ENCODE measurements at places on chromosomes 3 and 15.

GRCh38 chr3:177777699-177778098 lies 580.4 kb upstream of the TBL1XR1 start:
- peak; percentile 58 for DNase-seq

GRCh38 chr3:4063916-4064574 lies 239.1 kb upstream of the SETMAR start:
- no peak for DNase-seq

GRCh38 chr3:39744746-39745145 lies 64.7 kb upstream of the MYRIP start:
- DNase-seq, result no peak

- DNase-seq, result no peak
These were observed 67.6 kb downstream of the SSUH2 start for GRCh38 chr3:8576841-8577571.

DNA sequence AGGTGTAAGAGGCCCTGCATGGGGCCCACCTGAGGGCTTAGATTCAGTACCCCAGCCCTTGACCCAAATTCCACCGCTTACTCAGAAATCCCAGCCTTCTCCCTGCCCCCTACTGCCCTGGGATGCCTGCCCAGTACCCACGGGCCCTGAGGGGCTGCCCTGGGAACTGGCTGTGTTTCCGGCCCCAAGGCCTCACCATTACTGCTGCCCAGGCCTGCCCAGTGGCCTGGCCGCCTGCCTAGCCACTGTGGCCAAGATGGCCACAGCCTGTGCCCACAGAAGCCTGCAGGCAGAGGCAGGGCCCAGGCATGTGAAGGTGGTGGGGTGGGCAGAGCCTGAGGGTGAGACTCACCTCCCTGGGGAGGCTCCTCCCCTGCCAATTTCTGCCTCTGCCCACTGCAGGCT lies 6.1 kb upstream of the PRKCD start:
- DNase-seq, result peak; percentile 6

DNA sequence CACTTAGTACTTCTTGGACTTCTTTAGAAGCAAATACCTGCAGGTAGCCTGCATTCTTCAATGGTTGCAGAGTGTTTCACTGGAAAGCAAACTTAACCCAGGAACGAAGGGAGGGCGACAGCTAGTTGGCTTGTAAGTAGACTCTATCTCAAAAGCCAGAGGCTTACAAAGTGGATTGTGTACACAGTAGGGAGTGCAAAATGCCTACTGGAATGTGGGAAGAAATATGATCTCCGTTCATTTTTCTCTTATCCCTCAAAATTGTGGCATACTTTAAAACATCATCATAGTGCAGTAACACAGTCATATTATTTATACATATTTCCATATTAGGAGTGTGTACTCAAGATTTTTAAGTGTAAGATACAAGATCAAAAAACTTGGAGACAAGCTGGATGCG lies 155.7 kb downstream of the LIPC start:
- DNase-seq, result no peak

DNA sequence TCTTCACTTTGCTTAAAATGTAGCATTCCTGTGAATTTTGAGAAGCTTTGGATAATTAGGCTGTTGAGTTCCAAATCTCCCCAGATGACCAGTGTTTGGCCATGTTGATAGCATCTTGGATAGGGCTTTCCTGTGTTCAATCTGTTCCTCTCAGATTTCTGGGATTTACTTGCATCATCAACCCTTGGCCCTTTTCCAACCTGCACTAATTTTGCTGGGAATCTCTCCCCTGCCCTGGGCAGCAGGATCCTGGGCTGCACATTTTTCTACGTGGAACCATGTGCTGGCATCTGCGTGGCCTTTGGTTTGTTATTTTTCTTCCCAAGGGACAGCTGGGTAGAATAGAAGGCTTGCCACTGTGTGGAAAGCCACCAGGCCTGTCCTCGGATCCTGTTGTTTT lies 75.4 kb upstream of the PLXNA1 start:
- DNase-seq, result no peak

GRCh38 chr15:95565690-95566089 lies 764.8 kb upstream of the NR2F2 start:
- no peak for DNase-seq

- no peak for DNase-seq
These were observed 51.8 kb downstream of the HEG1 start for GRCh38 chr3:125003859-125004595.

GRCh38 chr3:170054204-170054603 lies 16.4 kb downstream of the GPR160 start:
- peak; percentile 46 for DNase-seq

DNA sequence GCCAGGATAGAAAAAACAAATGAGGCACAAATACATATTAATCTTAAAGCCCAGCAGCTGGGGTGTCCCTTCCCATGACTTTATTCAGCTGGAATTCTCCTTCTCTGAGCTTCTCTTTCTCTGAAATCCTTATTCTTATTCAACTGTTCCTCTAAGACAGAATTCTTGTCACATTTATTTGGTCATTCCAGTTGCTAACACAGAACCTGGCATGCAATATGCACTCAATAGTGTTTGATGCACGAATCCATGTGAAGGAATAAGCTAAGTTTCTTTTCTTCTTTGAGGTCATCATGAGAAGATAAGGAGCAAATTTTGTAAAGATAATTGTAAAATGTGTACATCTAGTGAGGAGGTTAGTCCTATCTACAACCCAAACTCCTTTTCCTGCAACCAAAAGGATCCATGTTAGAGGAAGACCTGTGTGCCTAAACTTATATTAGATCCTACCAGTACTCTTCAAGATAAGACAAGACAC lies 154.2 kb upstream of the KCNMB2 start:
- DNase-seq, result no peak

- peak; percentile 12 for DNase-seq
These were observed 1.2 kb downstream of the KPNA1 start for GRCh38 chr3:122513386-122514122.

DNA sequence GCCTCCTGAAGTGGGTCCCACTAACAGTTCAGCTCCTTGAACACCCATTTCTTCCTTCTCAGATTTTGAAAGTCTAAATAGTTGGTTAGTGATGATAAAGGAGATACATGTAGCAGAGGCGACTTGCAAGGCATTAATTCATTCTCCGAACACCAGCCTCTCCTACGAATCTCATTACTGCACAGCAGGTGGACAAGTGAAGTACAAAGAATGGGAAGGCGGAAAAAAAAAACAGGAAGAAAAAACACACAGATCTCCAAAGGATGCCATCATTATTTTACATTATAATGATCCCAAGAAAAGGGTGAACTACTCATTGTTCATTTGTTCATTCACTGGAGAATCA lies 276.5 kb downstream of the MAGI1 start:
- DNase-seq, result no peak

DNA sequence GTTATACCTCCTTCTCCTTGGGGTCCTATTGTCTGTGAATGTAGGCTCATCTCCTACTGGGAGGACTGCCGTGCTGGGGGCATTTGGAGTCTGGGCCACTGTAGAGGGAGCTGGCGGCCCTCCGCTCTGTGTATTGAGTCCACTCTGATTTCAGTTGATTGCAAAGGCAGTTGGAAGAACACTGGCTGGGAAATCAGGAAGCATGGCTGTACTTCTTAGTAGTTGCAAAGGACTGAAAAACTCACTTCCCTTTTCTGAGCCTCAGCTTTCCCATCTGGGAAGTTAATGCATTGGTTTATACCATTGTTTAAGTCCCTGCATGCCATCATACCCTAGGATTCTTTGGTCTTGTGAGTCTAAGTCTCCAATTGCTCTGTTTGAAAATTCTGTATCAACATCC lies 46.7 kb downstream of the TMED3 start:
- no peak for DNase-seq

DNA sequence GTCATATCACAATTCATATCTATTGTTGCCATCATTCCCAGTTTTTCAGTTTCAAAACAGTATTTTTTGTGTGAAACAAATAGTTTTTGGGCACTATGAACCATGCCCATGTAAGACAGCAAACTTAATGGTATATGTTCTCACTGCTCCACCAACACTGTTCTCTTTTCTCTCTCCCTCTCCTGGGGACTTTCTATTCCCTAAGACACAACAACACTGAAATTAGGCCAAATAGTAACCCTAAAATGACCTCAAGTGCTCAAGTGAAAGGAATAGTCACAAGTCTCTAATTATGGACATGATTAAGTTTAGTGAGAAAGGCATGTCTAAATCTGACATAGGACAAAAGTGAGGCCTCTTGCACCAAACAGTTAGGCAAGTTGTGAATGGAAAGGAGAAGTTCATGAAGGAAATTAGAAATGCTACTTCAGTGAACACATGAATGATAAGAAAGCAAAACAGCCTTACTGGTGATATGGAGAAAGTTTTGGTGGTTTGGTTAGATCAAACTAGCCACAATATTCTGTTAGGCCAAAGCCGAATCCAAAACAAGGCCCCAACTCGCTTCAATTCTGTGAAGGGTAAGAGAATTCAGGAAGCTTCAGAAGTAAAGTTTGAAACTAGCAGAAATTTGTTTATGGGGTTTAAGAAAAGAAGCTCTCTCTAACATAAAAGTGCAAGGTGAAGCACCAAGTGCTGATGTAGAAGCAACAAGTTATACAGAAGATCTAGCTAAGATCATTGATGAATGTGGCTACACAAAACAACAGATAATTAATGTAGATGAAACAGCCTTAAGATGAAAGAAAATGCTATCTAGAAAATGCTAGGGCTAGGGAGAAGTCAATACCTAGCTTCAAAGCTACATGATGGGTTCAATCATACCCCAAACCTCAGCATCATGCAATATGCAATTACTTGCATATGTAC lies 104.2 kb downstream of the CBLB start:
- DNase-seq, result no peak

DNA sequence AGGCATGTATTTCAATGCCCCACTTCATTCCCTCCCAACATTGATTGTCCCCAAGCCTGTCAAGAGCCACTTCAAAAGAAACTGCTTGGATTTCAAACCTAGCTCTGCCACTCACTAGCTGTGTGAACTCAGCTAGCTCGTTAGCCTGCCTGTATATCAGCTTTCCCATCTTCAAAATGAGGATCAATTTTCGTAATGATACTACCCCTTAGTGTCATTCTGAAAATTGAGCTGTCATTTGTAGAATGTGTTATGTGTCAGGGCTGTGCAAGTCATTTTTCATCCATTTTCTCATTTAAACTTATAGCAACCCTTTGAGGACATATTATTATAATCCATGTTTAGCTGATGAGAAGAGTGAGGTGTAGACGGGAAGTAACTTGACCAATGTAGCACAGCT lies 88.6 kb downstream of the TRIM42 start:
- DNase-seq, result no peak

DNA sequence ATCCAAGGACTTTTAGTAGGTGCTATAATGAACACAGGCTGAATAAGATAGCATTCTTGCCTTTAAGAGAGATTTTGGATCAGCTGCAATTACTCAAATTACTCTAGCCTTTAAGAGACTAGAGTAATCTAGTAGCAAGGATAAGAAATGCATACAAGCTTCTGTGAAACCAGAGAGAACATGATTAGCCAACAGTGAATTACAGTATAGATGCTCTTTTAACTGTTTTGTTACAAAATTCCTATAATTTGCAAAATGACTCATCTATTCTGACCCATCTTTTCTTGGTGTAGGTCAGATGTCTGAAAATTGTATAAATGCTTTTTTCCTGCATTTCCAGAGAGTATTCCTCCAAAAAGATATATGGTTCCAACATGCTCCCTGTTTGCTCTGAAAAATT lies 66.9 kb downstream of the CEP63 start:
- no peak for DNase-seq

- peak; percentile 39 for DNase-seq
These were observed 66.9 kb downstream of the DCLK3 start for GRCh38 chr3:36697229-36698001.

DNA sequence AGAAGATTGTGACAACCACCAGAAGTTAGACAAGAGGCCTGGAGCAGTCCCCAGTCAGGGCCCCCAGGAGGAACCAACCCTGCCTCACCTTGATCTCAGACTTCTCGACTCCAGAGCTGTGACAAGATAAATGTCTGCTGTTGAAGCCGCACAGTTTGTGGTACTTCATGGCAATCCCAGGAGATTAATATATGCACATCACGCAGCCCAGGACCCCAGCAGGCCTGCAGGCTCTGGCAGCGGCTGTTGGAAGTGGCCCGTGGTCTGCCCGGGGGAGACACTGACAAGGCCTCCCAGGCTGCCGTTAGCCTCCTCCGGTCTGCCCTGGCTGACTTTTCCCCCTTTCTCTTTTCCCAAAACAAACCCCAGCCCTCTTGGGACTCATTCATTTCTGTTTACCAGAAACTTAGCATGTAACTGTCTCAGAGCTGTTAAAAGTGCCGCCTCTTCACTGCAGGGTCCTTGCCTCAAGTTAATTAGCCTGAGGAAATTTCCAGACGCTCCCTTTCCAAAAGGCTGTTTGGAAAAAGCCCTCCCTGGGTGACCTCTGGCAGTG lies 183.5 kb upstream of the LYSMD4 start:
- DNase-seq, result no peak

- peak; percentile 72 for DNase-seq
These were observed 49.8 kb downstream of the NIPA2 start for GRCh38 chr15:22888120-22888859.

DNA sequence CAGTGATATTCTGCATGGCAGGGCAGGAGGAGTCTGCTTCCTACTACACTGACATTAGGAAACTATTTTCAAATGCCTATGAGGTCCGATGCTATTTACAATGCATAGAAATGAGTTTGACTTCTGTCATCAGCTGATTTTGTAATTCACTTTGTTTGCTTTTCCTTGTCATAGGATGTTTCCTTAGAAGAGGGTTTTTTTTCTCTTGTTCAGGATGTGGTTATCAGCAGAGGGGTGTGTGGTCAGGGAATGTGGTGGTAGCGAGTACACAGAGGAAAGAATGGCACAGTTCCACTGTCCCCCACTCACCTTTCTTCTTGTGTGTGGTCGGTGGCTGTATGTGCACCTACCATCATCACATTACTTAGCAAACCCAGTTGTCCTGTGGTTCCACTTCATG lies 231.5 kb downstream of the LRTM1 start:
- DNase-seq, result no peak

DNA sequence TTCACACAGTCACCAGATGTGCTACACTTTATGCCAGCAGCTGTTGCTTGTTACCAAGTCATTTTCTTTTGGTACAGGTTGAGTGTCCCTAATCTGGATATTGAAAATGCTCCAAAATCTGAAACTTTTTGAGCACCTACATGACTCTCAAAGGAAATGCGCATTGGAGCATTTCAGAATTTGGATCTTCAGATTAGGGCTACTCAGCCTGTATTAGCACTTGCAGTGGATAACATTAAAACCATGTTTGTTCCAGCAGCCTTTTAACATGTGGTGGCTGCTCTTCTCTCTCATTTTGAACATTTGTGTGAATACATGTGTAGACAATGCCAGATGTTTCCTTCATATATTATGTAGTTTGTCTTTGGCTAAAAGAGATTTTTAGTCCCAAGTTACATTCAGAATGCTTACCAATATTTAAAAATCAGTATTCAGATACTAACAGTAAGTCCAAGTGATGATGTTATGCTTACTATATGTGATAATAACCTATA lies 230.9 kb upstream of the UBE2E1 start:
- DNase-seq, result no peak

GRCh38 chr15:52155878-52156277 lies 35.3 kb downstream of the GNB5 start:
- DNase-seq, result no peak
